ENCODE measurements at places on chromosomes 4 and X.

GRCh38 chr4:128471576-128471975, 184.0 kb upstream of the PGRMC2 start:
- DNase-seq: no peak

- no peak for DNase-seq
Measured at GRCh38 chrX:46553935-46554334, 8.7 kb upstream of the ZNF674 start.

DNA sequence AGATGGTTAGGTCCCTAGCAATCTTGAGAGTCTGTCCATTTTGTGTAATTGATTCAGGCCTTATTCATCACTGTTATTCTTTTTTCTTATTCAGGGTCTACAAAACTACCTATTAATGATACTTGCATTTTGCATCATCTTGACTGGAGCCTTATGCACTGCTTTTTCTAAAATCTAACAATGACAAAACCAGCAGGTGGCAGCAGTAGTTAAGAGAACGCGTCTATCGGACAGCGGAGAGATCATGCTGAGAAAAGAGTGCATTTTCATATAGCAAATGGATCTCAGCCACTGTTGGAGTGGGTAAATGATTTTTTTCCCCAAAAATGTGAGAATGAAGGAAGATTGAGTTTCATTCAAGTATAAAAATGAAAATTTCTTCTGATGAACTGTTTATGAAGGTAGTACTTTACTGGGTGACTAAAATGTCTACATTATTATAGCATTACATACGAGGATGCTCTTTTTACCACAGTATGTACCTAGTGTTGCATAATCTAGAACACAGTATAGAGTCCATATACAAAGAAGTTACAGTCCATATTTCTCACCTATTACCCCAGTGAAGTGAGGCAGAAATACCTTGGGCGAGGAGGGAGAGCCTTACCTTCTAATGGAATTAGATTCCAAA, 43.2 kb downstream of the TMEM144 start:
- DNase-seq: peak; percentile 3

GRCh38 chr4:88949605-88950004, 107.4 kb downstream of the FAM13A start:
- no peak for DNase-seq

DNA sequence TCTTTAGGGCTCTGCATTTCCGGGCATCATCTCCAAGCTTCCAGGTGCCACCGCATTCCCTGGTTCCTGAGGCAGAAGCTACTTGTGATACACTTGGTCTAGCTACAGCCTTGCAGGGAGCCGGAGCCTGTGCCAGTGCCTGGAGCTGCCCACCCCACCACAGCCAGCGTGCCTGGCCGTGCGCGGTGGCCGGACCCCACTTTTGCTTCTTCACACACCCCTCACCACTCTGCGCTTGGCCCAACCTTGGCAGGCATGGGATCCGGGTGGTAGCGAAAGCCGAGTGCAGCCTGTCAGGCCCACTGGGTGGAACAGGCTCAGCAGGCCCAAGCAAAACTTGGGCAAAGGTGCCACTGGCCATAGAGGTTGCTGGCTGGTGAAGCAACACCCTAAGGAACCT, 823.7 kb downstream of the GLUD2 start:
- DNase-seq: no peak

DNA sequence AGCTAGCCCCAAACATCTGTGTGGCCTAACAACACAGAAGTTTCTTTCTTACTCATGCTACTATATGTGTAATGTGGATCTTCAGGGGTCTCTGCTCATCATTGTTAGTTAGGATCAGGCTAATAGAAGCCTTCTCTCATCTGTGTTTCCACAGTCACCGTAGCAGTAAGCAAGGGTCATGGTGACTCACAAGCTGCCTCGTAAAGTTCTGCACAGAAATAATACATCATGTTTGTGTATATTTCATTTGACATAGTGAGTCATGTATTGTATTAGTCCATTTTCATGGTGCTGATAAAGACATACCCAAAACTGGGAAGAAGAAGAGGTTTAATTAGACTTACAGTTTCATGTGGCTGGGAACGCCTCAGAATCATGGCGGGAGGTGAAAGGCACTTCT, 38.7 kb downstream of the SLC4A4 start:
- DNase-seq: no peak

GRCh38 chr4:11669156-11669555, 240.5 kb upstream of the HS3ST1 start:
- DNase-seq: no peak

GRCh38 chrX:136780241-136780640, 491 bp downstream of the ARHGEF6 start:
- no peak for DNase-seq
